Left ventricle myocardium inferior (tissue), 1 donor: ENCODE measurements at places on chromosomes 1 and 21. TPM values are rescaled to one million over a fixed set of nuclear protein-coding genes. Genes with fewer than 3 reads are reported as not detected.

ATP6V1G3 gene
- total RNA-seq, result not detected

OR2M3 gene
- total RNA-seq, result not detected

KCNQ4 gene
- total RNA-seq, result 1.5 TPM

PAPPA2 gene
- 0.41 TPM for total RNA-seq

CDA gene
- 2.0 TPM for total RNA-seq

CHRM3 gene
- total RNA-seq, result 0.36 TPM

GJA8 gene
- not detected for total RNA-seq

CYP4X1 gene
- total RNA-seq, result 2.1 TPM

LYST gene
- total RNA-seq, result 10.3 TPM

ARTN gene
- total RNA-seq, result 0.14 TPM

A3GALT2 gene
- not detected for total RNA-seq

GPR3 gene
- total RNA-seq, result 0.16 TPM

BRDT gene
- total RNA-seq, result not detected

KLF17 gene
- total RNA-seq, result not detected

SYNC gene
- total RNA-seq, result 16.2 TPM

FYB2 gene
- 5.7 TPM for total RNA-seq

LCE2A gene
- total RNA-seq, result not detected

NTNG1 gene
- 0.30 TPM for total RNA-seq

DCST1 gene
- total RNA-seq, result not detected

C1QC gene
- total RNA-seq, result 76.6 TPM

POTED gene
- not detected for total RNA-seq

SPRR5 gene
- total RNA-seq, result not detected

ZNF691 gene
- 8.9 TPM for total RNA-seq

LRRC8B gene
- total RNA-seq, result 3.6 TPM

FCRL2 gene
- not detected for total RNA-seq

OR10Z1 gene
- not detected for total RNA-seq

ZNF593OS gene
- total RNA-seq, result not detected

LRIG2 gene
- 6.3 TPM for total RNA-seq

POGZ gene
- 37.3 TPM for total RNA-seq

ZNF672 gene
- total RNA-seq, result 43.1 TPM

LCE6A gene
- not detected for total RNA-seq

APCS gene
- total RNA-seq, result not detected

NKAIN1 gene
- 0.19 TPM for total RNA-seq

TSTD1 gene
- total RNA-seq, result 13.4 TPM
